ENCODE measurements at places on chromosomes 7 and 10.

- DNase-seq = no peak
Measured at GRCh38 chr10:97039538-97040247, 146.1 kb downstream of the SLIT1 start.

GRCh38 chr7:24821045-24821753, 63.9 kb upstream of the GSDME start:
- peak; percentile 29 for DNase-seq

GRCh38 chr7:113548561-113548960, 370.2 kb downstream of the PPP1R3A start:
- no peak for DNase-seq

GRCh38 chr10:75342397-75342796, 59.2 kb downstream of the ZNF503 start:
- no peak for DNase-seq

DNA sequence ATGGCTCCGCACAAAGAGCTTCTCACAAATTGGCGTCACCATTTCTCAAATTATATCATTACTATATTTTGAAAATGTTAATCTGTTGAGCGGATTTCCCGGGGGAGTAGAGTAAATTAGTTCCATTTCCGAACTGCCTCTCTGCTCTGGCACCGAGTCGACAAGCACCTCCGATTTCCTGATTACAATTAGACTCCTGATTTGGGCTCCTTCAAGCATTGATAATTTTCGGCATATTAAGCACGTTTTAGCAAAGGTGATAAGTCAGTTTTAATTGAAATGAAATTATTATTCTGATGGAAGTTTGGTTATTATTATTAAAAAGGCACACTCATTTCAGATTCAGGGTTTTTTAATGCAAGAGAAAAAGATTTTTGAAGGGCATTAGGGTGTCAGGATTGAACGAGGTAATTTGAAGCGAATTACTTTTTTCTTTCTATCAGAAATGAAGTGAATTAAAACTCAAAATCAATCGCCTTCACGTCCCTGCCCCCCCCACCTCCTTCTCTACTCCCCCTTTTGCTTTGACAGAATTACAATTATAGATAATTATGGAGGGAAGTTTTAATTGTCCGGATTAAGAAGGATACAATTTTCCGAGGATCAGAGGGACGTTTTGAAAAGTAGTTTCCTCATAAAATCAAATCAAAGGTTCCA, 4.0 kb upstream of the UNCX start:
- no peak for DNase-seq

- no peak for DNase-seq
Measured at GRCh38 chr10:86580521-86580891, 58.9 kb upstream of the WAPL start.

GRCh38 chr7:70698219-70698832, 433.6 kb upstream of the GALNT17 start:
- no peak for DNase-seq

- no peak for DNase-seq
Measured at GRCh38 chr10:124035928-124036558, 57.4 kb downstream of the CHST15 start.

DNA sequence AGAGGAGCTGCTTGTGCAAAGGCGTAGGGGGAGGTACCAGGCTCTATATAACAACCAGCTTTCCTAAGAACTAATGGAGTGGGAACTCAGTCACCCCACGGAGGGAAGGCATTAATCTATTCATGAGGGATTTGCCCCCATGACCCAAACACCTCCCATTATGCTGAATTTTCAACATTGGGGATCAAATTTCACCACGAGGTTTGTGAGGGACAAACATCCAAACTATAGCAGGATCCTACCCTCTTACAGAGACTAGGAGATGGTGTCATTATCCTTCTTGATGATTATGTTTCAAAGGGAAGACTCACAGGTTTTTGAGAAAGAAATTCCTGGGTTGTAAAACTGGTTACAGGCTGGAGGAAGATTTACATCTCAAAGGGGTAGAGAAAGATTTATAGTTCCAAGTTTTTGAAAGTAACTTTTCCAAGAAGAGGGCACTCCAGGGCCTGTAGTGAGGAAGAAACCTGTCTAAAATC, 295.0 kb upstream of the DKK1 start:
- no peak for DNase-seq

- DNase-seq = no peak
Measured at GRCh38 chr10:113052076-113052830, 102.2 kb downstream of the TCF7L2 start.

- DNase-seq = no peak
Measured at GRCh38 chr7:101823596-101823995, 6.2 kb downstream of the CUX1 start.

GRCh38 chr10:523925-524324, 165.5 kb downstream of the DIP2C start:
- no peak for DNase-seq

GRCh38 chr10:81886939-81887338, 11.9 kb downstream of the NRG3 start:
- no peak for DNase-seq

DNA sequence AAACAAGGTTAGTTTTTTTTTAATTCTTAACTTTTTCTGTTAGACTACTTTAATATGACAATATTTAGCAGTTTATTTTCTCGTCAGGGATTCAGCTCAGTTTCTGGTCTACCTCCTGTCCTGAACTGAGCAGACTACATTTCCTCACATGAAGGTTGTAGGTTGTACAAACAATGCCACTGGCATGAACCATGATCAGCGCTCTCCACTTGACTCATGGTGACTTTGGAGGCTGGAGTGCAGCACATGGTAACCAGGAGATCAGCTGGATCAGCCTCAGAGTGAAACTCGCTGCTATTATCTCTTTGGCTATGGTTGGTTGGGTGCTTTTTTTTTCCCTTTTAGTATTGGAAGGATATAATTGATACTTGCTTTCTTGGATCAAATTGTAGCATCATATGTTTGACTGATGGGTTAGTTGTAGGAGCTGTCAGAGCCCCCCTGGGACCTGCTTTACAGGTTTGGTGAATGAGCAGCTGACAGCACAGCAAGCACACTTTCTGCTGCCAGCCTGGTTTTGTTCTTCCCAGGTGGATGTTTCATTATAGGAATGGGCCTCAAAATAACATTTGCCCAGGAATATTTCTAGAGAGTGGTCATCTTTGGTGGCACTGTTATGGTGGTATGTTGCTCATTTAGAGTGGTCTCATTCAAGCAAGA, 556.4 kb downstream of the AUTS2 start:
- no peak for DNase-seq

GRCh38 chr7:7221599-7222038, 39.3 kb downstream of the C1GALT1 start:
- no peak for DNase-seq

- DNase-seq = no peak
Measured at GRCh38 chr10:29039091-29039490, 249.8 kb upstream of the LYZL1 start.

- no peak for DNase-seq
Measured at GRCh38 chr10:113025487-113025886, 75.4 kb downstream of the TCF7L2 start.

DNA sequence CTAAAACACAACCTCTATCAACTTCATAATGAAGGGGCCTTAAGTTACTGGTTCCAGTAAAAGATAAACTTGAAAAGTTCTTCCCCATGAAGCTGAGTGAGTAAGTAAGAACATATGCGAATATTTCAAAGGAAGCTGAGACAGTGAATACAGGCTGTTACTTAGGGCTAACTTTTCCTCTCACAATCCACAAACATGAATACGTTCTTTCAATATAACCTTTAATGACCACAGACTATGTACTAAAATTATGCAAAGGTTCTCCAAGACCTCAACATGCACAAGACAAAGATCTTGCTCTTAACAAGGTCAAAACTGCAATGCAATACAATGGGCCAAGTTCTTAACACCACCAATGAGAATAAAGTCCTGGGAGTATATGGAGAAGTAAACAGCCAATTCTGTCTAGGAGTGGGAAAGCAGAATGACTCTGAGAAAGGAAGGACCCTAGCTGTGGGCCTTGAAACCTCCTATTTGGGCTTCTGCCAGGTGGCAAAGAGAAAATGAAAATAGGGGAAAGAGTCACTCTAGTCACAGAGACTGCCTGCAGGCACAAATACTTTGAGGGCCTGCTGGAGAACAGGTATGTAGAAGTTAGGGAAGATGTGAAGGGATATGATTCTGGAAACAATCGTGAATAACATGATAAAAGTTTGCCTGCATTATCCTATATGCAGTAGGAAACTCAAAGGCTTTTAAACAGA, 43.7 kb downstream of the OSBPL3 start:
- no peak for DNase-seq

DNA sequence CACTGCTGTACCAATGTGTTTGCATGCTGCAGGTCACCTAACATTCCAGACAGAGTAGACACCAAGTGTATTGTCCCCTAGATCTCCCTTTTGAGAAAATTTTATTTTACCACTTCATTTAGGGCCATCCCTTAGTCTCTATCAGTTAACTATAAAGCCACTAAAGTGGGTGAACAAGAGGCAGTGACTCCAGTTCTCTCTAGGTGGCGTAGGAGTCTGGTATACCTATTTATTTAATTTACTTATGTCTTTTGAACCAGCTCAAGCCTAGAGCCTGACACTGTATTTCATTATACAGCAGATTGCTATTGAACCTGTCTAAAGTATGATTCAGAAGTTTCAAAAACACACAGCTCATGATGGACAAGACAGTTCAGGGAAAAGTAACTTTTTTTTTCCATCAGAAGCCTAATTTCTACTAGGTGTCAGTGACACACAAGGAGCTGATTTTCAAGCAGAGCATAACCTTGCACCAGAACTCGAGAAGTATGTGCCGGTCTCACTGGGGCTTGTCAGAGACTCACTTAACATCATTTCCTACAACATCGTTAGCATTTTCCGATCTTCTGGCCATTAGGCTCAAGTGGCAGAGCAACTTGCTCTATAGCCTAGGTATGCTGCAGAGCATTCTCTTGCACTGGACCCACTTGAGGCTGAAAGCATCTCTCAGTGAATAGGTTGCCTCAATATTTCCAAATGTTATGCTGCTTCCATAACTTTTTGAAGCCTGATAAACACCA, 175.4 kb downstream of the CDC14C start:
- DNase-seq = no peak
